Fibroblast of lung (primary cell): ENCODE measurements at places on chromosomes 1 and 21.
A peak's percentile ranks its signal among the peaks of the same experiment; 100 is the strongest.

- DNase-seq, result no peak
Observed at GRCh38 chr1:25456502-25456901, 25.8 kb downstream of the MACO1 start.

- no peak for DNase-seq
Observed at GRCh38 chr1:173453982-173454381, 23.2 kb upstream of the PRDX6 start.

- peak; percentile 66 for DNase-seq
Observed at GRCh38 chr1:221708987-221709386, 32.9 kb downstream of the DUSP10 start.

- DNase-seq, result peak; percentile 53
Observed at GRCh38 chr1:41312991-41313645, 48.1 kb upstream of the FOXO6 start.

DNA sequence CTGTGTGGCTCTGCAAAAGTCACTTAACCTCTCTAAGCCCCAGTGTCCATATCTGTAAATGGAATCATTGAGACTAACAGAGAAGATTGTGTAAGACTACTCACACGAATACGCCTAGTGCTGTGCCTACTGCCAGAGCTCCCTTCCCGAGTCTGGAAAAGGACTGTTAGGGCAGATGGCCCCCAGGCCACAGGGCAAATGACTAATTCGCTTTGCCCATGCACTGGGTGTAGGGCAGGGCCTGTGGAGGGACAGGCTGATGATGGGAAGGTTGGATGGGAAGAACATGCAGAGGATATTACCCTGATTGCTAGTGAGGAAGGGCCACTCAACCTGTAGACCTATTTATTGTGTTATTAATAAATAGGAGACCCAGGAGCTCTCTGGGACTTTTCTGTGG lies 4.2 kb upstream of the GPR61 start:
- no peak for DNase-seq

DNA sequence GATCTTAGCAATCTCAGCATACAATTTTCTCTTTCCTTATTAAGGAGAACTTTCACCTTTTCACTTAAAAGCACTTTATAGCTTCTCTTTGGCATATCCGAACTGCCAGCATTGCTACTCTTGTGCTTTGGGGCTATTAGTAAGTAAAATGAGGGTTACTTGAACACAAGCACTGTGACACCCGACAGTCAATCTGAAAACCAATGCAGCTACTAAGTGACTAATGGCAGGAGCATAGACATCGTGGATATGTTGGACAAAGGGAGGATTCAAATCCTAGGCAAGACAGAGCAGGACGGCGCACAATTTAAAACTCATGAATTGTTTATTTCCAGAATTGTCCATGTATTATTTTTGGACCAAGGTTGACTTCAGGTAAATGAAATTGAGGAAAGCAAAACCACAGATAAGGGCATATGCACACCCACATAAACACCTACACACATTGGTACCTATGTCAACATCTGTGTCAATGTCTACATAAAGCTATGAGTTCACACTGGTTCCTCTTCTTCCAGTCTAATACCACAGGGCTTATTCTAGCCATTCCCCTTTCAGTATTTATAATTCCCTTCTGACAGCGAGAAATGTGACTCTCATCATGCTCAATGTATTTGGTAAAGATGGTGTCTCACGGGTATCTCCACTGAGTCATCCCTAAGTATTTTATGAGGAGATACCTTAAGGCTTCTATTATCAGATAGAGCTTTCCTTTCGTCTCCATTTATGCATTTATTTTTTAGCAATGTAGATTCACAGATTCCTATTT lies 75.3 kb upstream of the RALGPS2 start:
- DNase-seq, result peak; percentile 41

GRCh38 chr21:34576041-34576511 lies 38.8 kb downstream of the RCAN1 start:
- DNase-seq, result peak; percentile 29

DNA sequence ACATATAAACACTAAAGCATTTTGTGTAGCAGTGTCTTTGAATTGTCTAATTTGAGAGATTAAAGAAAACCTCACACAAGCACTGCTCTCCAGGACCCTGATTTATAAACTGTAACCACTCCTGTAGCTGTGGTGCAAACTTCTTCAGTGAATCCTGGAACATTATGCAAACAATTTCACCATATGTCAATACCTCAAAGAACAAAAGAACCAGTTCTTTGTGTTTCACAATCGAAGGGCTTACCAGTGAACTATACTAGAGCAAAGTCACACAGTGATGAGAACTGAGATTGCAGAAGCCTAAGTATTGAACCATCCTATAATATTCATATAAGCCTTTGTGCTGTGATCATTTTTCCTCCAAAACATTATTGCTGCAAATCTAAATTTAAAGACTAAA lies 21.5 kb downstream of the DPH5 start:
- peak; percentile 9 for DNase-seq

DNA sequence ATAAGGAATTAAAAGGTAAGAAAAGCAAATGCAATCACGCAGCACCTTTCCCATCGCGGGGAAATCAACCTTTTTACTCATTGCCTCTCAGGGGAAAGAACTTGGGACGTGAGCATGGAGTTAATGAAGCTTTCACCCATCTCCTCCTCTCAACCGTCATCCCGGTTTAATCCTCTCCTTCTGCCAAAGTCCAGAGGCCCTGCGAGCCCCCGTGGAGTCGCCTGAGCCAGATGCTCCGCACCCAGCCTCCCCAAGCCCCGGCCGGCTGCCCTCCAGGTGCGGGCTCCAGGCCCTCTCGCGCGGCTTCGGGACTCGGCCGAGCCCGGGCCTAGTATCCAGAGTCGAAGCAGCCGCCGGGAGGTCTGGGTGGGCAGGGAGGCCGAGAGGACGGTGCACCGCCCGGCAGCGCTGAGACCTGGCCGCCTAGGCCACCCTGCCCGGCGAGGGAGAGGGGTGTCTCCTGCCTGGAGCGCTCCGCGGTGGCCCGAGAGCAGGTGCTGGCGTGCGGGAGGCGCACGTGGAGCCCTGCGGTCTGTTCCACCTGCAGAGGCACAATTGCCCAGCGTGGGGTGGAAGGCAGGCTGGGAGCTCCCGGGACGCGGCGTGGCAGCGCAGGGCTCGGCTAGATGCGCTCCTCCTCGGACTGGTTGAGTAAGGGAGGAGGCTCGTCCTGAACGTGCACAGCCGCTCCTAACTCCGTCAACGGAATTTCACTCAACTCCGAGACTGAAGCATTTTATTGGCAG lies 218.5 kb downstream of the SDCCAG8 start:
- no peak for DNase-seq

GRCh38 chr21:16069178-16070112 lies 339.7 kb downstream of the USP25 start:
- DNase-seq, result peak; percentile 62
